K562 (cell line): ENCODE measurements at places on chromosomes 7 and 10. TPM values are rescaled to one million over a fixed set of nuclear protein-coding genes. Genes with fewer than 3 reads are reported as not detected.

Gene CUBN
- total RNA-seq = 0.09 and 0.22 TPM in 2 replicates

Gene ASB10
- not detected in 2 replicates for total RNA-seq

Gene ETV1
- 18.1 and 27.4 TPM in 2 replicates for total RNA-seq

Gene C10orf105
- total RNA-seq = 0.09 TPM in 2 replicates

Gene ELAPOR2
- 35.0 and 36.3 TPM in 2 replicates for total RNA-seq

Gene PDGFA
- 9.8 and 10.2 TPM in 2 replicates for total RNA-seq

Gene OPALIN
- not detected in 2 replicates for total RNA-seq

Gene IDI2
- total RNA-seq = not detected in 2 replicates

Gene UNCX
- total RNA-seq = not detected in 2 replicates

- peaks cover 5% of the 10 kb centered on the region; the same call in 1 of the 2 replicates for H3K4me1 ChIP-seq
- no peak overlapping the region for H3K4me3 ChIP-seq
- no peaks in the 10 kb centered on the region for H3K27me3 ChIP-seq
- peak overlapping the region; percentile 66 for H3K27ac ChIP-seq
Observed at GRCh38 chr10:89351780-89352597, 24.2 kb downstream of the IFIT3 start.

- H3K36me3 ChIP-seq = no peaks in the 10 kb centered on the region
- H3K4me1 ChIP-seq = no peaks in the 10 kb centered on the region
- DNase-seq = no peak
- no peak overlapping the region for H3K4me3 ChIP-seq
Observed at GRCh38 chr10:87841186-87841585, 22.1 kb downstream of the KLLN start.

GRCh38 chr10:108421266-108421665 lies 1256.8 kb upstream of the SORCS1 start:
- H3K27ac ChIP-seq = no peak overlapping the region
- no peaks in the 10 kb centered on the region for H3K4me1 ChIP-seq
- no peaks in the 10 kb centered on the region for H3K36me3 ChIP-seq
- no peaks in the 10 kb centered on the region for H3K27me3 ChIP-seq
- no peak for DNase-seq
- H3K4me3 ChIP-seq = no peak overlapping the region

DNA sequence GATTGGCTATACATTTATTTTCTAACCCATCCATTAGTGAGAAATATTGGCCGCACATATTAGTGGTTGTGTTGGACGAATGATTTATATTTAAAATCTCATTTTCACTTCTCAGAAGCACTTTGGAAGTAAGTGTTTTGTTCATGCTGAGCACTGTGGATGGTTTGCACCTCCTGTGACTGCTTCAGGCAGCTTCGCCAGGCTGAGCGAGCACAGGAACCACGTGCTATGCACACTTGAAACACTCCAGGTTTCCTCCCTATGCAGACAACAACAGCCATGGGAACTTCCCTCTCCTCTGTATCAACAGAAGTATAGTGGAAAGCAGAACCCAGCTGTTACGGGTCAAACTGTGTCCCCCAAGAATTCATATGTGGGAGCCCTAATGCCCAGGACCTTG lies 67.3 kb upstream of the WDR11 start:
- H3K27me3 ChIP-seq = no peaks in the 10 kb centered on the region
- DNase-seq = no peak
- H3K27ac ChIP-seq = no peak overlapping the region
- H3K4me3 ChIP-seq = no peak overlapping the region

- peaks cover 23% of the 10 kb centered on the region for H3K4me1 ChIP-seq
- DNase-seq = peak; percentile 69
- no peaks in the 10 kb centered on the region for H3K36me3 ChIP-seq
- no peak overlapping the region for H3K27ac ChIP-seq
Observed at GRCh38 chr7:75798770-75799169, 14.8 kb downstream of the CCL24 start.

- no peak overlapping the region for H3K4me3 ChIP-seq
- H3K36me3 ChIP-seq = no peaks in the 10 kb centered on the region
Observed at GRCh38 chr7:6338551-6339274, 66.3 kb upstream of the CYTH3 start.

- DNase-seq = no peak
- no peaks in the 10 kb centered on the region for H3K27me3 ChIP-seq
- H3K36me3 ChIP-seq = no peaks in the 10 kb centered on the region
- H3K27ac ChIP-seq = no peak overlapping the region
Observed at GRCh38 chr10:52965509-52965908, 192.9 kb upstream of the MBL2 start.

- no peak overlapping the region for H3K27ac ChIP-seq
- no peaks in the 10 kb centered on the region for H3K36me3 ChIP-seq
- H3K4me1 ChIP-seq = peaks cover 16% of the 10 kb centered on the region
- peaks cover 28% of the 10 kb centered on the region for H3K27me3 ChIP-seq
Observed at GRCh38 chr7:112202816-112203215, 3.4 kb downstream of the DOCK4 start.

DNA sequence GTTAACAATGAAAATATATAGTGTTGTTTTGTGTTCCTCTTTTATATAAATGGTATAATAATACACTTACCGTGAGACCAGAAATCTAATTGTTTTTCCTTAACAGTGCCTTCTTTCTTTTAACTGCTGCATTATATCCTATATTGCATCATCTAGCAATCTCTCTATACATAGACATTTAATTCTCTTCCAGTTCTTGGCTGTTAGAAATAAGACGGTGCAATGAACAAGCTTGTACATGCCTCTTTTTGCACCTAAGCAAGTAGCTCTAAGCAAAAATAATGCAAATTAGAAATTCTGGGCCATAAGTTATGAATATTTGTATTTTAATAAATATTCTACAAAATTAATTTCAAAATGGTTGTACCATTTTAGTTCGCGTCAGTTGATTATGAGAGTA lies 55.9 kb upstream of the AHR start:
- no peaks in the 10 kb centered on the region for H3K36me3 ChIP-seq
- H3K27me3 ChIP-seq = no peaks in the 10 kb centered on the region
- H3K4me3 ChIP-seq = no peak overlapping the region

- no peak overlapping the region for H3K27ac ChIP-seq
- peaks cover 7% of the 10 kb centered on the region; the same call in 1 of the 2 replicates for H3K4me1 ChIP-seq
- DNase-seq = no peak
- no peak overlapping the region for H3K4me3 ChIP-seq
- no peaks in the 10 kb centered on the region for H3K36me3 ChIP-seq
Observed at GRCh38 chr7:12866207-12866606, 178.8 kb downstream of the ARL4A start.

DNA sequence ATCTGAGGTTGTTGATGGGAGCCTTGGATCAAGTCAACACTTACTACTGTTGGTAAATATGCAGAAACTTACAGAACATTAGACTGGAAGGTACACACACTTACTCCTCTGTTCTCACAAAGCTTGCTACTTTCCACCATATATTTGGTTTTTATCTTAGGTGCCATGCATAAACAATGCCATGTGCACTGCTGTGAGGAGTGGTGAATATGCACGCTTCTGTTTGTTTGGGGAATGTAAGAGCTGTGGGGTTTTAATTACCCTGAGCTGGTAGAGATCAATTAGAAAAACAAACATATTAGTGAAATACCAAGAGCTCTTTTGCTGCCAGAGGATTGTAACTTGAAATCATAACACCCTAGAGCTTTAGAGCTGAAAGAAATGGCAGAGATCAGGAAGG lies 79.8 kb upstream of the ARID5B start:
- no peak overlapping the region for H3K27ac ChIP-seq

DNA sequence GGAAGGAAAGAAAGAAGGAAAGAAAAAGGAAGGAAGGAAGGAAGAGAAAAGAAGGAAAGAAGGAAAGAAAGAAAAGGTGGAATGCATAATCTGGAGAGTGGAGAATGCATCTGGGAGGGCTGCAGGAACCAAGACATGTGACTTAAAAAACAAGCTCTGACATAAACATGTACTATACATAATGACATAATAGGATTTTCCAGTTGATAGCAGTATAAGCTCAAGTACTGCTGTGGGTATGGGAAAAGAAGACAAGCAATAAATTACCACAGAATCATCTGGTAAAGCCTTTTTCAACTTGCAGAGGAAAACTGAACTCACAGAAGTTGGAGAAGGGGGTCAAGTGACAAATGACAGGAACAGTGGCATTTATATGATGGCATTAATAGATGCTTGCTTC lies 345.9 kb downstream of the PLXDC2 start:
- no peak for DNase-seq
- no peak overlapping the region for H3K4me3 ChIP-seq
- no peaks in the 10 kb centered on the region for H3K36me3 ChIP-seq
- no peak overlapping the region for H3K27ac ChIP-seq
- H3K4me1 ChIP-seq = no peaks in the 10 kb centered on the region

DNA sequence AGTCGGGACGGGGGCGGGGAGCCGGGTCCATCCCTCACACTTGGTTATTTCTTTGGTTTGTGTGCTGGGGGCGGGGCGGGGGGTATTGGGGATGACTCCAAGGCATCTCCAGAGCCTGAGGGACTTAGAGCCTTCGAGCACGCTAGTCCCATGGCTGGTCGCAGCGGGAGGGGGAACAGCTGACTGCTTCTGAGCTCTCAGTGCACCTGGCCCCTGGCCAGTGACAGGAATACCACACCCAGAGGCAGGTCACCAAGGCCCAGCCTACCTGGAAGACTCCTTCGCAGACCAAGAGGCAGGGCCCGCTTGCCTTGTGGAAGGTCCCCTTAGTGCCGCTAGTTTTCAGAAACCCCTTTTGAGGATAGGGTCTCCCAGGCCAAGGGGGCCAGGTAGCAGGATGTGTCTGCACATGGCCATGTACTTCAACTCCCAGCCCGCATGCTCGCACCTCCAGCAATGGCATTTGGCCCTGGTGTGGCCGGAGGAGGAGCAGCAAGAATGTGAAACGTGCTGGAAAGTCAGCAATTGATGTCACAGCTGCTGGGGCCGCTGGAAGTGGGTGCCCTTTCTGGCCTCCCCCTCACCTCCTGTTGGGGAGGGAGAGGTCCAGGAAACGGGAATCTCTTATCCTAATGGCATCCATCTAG lies 40.3 kb downstream of the AGAP3 start:
- H3K27ac ChIP-seq = no peak overlapping the region
- H3K4me3 ChIP-seq = no peak overlapping the region
- no peaks in the 10 kb centered on the region for H3K4me1 ChIP-seq
- no peaks in the 10 kb centered on the region; the same call in 1 of the 2 replicates for H3K27me3 ChIP-seq
- peaks cover 95% of the 10 kb centered on the region for H3K36me3 ChIP-seq

DNA sequence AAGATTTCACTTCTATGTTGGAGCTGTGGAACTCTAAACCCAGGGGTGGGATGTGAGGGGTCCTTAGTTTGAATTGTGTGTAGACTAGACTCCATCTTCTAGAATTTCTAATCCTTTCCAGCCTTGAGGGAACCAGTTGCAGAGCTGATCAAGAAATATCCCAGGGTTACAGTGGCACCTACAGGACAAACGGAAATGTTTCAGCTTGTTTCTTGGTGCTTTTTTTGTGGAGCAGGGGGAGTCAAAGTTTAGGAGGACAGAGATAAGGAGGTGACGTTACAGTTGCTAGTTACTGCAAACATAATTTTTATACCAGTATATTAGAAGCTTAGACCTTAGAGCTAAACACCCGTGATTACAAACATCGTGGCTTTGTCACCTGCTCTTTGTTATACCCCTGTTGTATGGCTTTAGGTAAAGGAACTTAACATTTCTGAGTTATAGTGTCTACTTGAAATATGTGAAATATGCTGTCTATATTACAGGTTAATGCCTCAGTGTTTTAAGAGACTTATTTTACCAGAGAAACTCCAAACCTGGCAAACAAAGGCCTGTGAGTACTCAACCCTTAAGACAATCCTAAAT lies 84.5 kb upstream of the DYNC1I1 start:
- H3K4me3 ChIP-seq = no peak overlapping the region
- no peak for DNase-seq
- H3K4me1 ChIP-seq = no peaks in the 10 kb centered on the region
- H3K27ac ChIP-seq = no peak overlapping the region
- no peaks in the 10 kb centered on the region for H3K36me3 ChIP-seq

DNA sequence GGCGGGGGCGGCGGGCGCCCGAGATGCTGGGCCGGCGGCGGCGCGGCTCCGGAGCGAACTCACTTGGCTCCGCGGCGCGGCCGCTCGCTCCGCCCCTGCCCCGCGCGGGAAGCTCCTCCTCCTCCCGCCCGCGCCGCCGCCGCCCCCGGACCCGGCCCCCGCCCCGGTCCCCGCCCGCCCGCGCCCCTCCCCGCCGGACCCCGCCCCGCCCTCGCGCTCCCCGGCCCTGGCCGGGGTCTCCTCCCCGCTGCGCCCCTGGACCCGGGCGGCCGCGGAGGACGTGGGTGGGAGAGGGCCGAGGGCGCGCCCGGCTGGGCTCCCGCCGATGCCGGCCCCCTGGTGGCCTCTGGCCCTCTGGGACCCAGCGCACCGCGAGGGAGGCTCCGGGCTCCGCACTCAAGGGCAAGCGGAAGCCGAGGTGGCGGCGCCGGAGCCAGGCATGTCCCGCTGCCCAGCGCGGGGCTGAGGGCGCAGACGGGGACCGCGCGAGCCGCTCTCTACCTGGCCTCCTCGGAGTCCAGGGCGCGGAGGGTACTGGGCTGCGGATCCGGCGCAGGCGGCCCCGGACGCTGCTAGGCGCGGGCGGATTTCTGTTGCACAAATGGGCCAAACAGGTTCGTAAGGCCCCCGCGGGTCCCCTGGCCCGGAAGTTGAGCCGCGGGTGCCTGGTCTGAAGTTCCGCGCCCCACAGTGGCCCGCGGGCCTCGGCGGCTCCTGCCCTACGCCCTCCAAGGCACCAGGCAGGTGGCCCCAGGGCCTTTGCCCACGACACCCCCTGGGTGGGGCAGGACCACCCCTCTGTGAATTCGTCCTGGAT lies at the start of gene TCERG1L:
TSS of gene TCERG1L (minus strand) at position 61 of the 817 bp plus-strand sequence. CDS start 86 bp downstream, outside the sequence.
- H3K4me1 ChIP-seq = no peaks in the 10 kb centered on the region
- H3K36me3 ChIP-seq = no peaks in the 10 kb centered on the region
- no peak within 1 kb of the TSS for H3K27ac ChIP-seq
- no peaks in the 10 kb centered on the region for H3K27me3 ChIP-seq

DNA sequence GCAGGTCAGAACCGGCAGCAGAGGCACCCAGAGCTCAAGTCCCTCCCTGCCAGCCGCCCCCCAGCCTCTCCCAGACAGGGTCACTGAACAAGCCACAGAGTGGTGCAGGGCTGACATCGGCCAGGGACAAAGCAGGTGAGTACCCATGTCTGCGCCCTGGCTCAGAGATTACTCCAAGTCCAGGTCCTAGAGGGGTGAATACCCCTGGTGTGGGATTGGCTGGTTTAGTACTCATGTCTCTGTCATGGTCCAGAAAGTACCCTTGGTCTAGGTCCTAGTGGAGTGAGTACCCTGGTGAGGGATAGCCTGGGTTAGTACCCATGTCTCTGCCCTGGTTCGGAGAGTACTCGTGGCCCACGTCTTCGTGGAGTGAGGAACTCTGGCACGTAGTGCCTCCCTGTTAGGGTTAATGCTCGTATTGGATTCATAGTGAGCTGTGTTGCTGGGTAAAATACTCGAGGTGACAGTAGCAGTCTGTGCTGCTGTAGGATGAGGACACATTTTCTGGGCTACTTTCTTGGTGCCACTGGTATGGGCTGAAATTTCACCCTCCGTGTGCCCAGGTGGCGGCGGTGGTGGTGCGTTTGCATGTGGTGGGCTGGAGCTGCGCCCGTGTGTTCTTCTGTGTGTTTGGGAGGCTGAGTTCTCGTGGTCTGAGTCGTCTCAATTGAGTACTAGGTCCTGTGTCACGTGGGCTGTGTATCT lies 25.5 kb upstream of the KNDC1 start:
- H3K27me3 ChIP-seq = no peaks in the 10 kb centered on the region; the same call in 2 of the 3 replicates
- H3K36me3 ChIP-seq = no peaks in the 10 kb centered on the region
- peaks cover 8% of the 10 kb centered on the region for H3K4me1 ChIP-seq
- DNase-seq = no peak
- H3K4me3 ChIP-seq = no peak overlapping the region

- H3K36me3 ChIP-seq = no peaks in the 10 kb centered on the region
- no peak for DNase-seq
- H3K4me1 ChIP-seq = no peaks in the 10 kb centered on the region
- no peak overlapping the region for H3K4me3 ChIP-seq
- H3K27me3 ChIP-seq = peaks cover 24% of the 10 kb centered on the region
Observed at GRCh38 chr7:148662646-148663045, 36.1 kb upstream of the CUL1 start.
